ENCODE measurements at places on chromosomes 16 and 17.

GRCh38 chr17:6755731-6756184 is at the start of gene XAF1:
Gene XAF1 (plus strand): TSS chr17:6756046. CDS start chr17:6756079, 33 bp downstream.
- DNase-seq = peak; percentile 29

GRCh38 chr17:5588584-5588983 is 4.3 kb upstream of the NLRP1 start:
- no peak for DNase-seq

DNA sequence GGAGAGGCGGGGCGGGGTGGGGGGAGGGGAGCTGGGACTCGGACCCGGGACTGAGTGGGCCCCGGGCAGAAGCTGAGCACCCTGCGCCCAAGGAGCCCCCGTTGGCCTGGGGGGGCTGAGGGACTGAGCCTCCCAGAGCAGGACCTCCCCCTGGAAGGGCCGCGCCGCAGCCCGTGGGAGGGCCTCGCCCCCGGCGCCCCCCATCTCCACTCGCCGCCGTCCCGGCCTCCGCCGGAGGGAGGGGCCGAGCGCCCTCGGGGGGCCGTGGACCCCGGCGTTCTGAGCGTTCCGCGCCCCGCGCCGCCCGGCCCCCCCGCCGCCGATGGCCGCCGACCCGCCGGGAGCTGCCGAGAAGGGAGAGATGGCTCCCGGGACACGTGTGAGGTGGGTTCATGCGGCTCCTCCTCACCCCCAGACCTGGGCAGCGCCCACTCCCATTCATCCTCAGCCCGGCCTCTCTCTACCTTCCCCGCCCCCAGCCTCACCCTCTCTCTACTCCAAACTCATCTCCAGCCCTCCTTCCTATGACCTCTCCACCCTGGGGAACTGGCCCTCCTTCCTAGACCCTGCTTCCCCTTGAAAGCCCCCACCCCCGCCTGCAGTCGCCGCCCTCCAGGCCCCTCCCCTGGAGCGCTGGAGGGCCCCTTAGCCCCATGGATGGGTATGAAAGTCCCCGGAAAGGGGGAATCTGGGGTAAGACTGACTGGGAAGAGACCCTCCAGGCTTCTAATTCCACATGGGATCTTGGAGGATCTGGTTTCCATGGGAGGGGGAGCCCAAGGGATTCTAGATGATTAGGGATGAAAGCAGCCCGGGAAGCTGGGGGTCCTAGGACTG is 922 bp downstream of the FBXL19 start:
- no peak for DNase-seq

GRCh38 chr16:13437413-13437795 is 482.6 kb upstream of the ERCC4 start:
- no peak for DNase-seq

DNA sequence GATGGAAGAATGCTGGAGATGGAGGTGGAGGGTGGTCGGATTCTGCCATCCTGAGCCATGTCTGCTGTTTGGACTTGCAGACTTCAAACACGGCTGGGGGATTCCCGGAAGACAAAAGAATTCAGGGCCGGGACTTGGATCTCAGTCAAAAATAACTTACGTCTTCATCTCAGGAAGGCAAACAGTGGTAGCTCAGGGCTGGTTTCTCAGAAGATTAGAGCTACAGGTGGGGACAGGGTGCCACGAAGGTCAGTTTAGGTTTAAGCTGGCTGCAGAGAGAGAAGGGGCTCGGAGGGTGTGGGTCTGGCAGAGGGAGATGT is 4.3 kb upstream of the RHBDL3 start:
- no peak for DNase-seq
